ENCODE measurements at places on chromosomes 11 and 22.
A peak's percentile ranks its signal among the peaks of the same experiment; 100 is the strongest.

DNA sequence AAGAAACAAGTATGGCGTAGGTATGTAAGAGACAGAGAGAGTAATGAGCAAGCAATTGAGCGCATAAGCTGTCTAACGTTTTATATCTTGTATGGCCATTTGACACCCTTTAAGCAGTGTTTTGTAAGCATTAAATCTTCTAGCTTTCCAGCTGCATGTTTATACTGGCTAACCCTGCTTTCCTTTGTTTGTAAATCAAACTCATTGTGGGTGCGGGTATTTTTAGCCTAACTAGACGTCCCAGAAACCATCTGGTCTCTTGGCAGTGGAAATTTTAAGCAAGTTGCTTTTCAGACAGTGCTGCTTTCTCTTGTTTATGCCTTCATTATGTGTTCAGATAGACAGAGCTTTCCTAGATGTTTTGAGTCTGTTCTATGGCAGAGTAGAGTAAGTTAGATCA, 73.5 kb downstream of the RNF169 start:
- no peak for DNase-seq

DNA sequence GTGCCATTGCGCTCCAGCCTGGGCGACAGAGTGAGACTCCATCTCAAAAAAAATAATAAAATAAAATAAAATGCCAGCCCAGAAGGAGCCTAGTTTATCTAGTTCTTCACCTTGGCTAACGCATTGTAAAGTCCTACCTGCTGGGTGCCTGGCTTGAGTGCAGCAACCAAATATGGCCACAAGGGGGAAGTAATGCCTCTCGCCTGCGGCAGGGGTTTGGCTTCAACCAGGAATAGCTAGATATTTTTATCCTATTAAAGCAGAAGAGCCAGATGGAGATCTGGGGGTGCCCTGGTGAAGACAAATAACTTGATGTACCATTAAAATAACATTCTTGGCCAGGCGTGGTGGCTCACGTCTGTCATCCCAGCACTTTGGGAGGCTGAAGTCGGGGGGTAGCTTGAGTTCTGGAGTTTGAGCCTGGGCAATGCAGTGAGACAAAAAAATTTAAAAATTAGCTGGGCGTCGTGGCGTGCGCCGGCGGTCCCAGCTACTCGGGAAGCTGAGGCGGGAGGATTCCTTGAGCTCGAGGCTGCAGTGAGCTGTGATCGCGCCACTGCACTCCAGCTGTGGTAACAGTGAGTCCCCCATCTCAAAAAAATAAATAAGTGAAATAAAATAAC, 20.6 kb upstream of the PLEKHB1 start:
- DNase-seq = peak; percentile 83

GRCh38 chr11:1260023-1260501, 37.2 kb downstream of the MUC5B start:
- no peak for DNase-seq

DNA sequence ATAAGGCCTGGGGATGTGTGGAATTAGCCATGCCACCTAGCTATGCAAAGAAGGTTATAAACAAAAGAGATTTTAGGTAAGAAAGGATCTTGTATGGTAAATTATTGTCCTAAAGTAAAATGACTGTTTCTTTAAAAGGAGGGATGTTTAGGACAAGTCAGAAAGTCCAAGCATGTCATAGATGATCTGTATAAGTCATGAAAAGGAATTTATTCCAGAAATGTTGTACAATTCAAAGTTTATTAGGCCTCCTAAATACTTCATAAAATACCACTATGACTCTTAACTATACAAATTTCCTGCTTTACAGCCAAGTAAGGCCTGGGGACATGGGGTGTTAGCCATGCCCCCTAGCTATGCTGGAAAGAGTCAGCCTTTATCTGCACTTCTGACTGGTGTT, 22.7 kb downstream of the OR5A2 start:
- DNase-seq = no peak

- DNase-seq = no peak
These were observed 638 bp downstream of the NRGN start for GRCh38 chr11:124740277-124740882.

DNA sequence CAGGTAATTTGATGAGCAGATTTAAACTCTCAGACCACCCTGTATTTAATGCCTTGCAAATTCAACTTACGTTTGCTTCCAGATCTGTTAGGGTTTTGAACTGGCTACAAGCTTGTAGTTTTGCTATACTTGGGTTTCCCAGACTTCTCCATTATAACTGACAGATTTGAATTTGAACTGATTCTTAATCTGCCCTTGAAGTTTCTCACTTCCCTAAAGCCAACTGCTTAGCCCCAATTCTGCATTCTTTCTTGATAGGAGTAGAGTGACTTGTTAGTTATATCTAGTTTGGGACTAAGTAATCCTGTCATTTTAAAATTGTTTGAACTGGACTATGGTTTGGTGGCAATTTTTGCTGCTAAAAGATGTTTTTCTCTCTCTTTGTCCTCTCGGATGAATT, 9.7 kb downstream of the LAYN start:
- DNase-seq = no peak

GRCh38 chr11:19225581-19225980, 15.2 kb downstream of the E2F8 start:
- DNase-seq = no peak

GRCh38 chr11:1656670-1657069, 27.1 kb downstream of the KRTAP5-5 start:
- DNase-seq = no peak

DNA sequence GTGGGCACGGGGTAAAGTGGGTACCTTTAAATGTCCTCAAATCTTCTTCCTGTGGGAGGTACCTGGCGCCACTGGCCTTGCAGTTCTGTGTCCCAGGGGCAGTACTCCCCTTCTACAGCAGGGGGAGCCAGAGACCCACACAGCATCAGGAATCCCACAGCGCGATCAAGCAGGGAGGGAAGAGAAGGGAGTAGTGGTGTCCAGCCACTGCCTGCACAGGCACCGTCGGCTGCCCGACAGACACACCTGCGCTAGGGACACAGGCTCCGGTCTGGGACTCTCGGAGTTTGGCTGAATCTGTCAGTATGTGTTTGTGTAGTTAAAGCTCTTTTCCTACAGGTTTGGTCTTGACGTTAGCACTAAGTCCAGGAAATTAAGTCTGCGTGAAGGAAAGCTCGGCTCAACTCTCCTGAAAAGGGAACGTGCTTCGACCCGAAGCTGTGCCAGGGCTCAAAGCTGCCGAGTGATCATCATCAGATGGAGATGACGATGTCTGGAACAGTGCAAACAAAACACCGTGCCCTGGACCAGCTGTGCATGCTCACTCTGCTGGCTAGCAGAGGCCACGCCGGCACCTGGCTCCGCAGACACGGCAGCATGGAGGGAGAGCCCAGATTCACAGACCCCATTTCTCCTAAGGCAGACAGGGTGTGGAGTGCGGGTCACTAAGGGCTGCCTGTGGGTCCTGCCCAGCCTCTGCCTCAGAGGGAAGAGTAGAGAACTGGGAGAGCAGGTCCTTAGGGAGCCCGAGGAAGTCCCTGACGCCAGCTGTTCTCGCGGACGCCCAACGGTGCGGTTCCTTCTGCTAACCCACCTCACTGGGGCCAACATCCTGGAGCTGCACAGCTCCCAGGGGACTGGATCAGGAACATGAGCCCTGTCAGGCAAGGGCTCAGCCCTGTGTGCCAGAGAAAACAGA, 56.0 kb upstream of the BID start:
- DNase-seq = peak; percentile 80

GRCh38 chr11:27795955-27796861, 96.0 kb upstream of the BDNF start:
- DNase-seq = no peak

- DNase-seq = peak; percentile 24
These were observed 40.7 kb upstream of the SLC6A5 start for GRCh38 chr11:20558741-20559140.

GRCh38 chr11:130426837-130427341, 1.5 kb downstream of the ADAMTS8 start:
- DNase-seq = no peak

GRCh38 chr11:131246663-131247062, 123.8 kb upstream of the NTM start:
- DNase-seq = no peak

GRCh38 chr11:104410336-104410735, 246.4 kb upstream of the PDGFD start:
- no peak for DNase-seq

DNA sequence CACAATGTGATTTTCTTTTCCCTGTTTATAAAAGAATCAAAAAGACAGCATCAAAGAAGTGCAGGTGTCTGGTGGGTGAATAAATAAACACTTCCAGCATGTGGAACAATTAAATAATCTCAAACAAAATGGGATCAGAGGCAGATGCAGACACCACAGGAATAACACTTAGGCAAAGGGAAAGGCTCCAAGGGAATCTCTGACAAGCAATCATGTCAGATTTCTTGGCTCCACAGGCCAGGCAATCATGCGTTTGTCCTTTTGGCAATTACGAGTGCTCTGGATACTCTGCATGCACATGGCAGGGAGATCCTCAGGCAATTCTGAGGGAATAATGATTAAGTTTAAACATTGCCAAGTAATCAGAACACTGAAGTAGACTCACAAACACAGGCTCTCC, 403.5 kb upstream of the LUZP2 start:
- DNase-seq = no peak

GRCh38 chr11:37298173-37298572, 700.1 kb upstream of the RAG2 start:
- DNase-seq = no peak

- peak; percentile 72 for DNase-seq
These were observed 64.7 kb upstream of the ASPHD2 start for GRCh38 chr22:26364066-26365015.

- DNase-seq = no peak
These were observed 9.6 kb downstream of the SMTNL1 start for GRCh38 chr11:57546869-57547475.

- DNase-seq = no peak
These were observed 50.8 kb downstream of the FLRT1 start for GRCh38 chr11:64086258-64087123.

DNA sequence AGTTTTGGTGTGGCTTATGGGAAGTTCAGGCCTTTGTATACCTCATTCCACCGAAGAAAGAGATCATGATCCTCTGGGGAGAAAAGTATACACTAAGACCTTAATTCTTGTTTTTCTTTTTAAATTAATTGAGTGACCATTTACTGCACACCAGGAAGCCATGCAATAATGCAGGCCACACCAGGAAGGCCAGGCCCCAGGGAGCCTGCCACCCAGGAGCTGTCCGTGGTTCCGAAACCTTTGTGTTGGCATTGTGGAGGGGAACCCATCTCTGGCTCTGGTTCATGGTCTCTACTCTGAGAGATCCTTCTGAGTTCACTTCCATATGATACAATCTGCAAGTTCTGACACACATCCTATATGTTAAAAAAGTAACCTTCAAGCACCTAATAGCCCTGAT, 291.8 kb downstream of the MIAT start:
- no peak for DNase-seq

GRCh38 chr11:92332986-92333385, 108.4 kb downstream of the FAT3 start:
- no peak for DNase-seq

DNA sequence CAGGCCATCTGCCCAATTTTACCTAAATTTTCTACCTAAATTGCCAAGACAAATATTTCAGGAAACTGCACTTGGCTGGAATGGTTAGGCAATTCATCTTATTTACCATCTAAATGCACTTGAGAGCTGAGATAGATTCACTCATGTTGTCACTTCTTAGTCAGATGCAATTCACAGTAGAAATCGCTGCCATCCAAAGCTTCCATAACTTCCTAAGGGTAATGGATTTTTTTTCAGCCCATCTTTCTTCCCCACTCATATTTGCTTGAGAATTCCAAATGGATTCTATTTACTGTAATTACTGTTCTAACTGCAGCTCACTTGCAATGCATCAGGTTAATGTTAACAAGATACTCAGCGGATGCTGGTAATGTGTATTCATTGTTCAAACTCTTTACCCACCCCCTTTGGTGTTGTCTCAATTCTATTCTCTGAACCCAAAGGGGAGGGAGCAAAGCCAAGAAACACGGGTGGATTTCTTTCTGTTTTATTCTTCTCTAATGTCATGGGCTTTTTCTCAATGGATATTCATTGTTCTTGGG, 96.0 kb downstream of the TENM4 start:
- no peak for DNase-seq

GRCh38 chr11:19418221-19418620, 177.5 kb upstream of the E2F8 start:
- DNase-seq = no peak

DNA sequence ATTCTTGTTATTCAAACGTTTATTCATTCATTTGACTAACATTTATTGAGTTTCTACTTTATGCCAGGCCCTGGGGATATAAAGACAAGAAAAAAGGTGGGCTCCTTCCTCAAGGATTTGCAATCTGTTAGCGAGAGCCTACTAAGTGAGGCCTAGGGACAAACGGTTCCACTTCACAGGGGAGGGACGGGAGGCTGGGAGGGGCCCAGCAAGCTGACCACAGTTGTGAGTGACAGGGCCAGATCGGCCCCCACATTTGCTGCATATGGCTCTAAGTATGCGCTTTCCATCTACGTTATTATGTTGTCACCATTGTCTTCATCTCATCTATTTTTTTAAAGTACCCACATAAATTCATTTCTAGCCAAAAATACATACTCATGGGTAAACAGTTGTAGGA, 271.1 kb downstream of the BUD13 start:
- DNase-seq = no peak

DNA sequence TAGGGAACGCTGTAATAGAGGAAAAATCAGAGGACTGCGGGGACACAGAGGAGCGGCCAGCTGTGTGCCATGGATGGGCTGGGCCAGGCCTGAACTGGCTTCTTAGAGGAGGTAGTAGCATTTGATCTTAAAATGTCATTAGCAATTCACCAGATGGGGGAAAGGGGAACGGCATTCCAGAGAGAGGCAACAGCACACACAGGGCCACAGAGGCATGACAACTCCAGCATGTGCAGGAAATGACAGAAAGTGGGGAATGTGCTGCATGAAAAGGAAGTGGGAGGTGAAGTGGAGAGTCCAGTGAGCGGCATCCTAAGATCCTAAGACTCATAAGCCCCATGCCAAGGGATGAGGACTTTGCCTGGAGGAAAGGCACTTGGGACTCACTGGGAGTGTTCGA, 69.0 kb downstream of the UBASH3B start:
- no peak for DNase-seq

DNA sequence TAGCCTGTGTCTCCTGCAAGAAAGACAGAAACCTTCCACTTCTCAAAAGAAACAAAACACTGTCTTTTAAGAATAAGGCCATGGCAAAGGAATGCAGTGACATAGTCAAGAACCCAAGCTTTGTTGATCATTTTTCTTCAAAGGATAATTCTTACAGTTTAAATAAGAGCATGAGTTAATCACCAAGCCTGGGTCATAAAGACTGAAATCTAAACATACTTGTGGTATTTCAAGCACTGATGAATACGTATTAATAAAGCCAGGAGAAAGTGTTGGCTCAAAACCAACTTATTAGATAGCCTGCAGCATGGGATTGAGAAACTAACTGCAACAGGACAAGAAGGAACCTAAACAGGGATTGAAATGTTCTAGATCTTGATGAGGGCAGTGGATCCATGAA, 143.3 kb upstream of the MTNR1B start:
- DNase-seq = no peak

DNA sequence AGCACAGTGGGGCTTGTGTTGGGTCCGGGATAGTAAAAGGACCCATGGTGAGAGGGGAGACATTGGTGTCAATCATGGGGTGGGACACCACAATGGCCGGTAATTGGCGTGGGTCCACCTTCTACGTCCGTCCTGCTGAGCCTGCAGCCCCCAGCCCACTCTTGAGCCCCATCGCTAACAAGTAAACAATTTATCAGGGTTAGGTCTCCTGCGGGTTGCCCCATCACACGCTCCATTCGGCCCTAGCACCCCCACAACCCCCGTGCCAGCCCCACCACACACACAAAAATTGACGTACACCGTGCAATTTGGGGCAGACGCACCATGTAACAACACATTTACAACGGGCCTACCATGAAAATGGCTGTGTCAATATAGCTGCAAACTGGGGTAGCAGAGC, 86.5 kb upstream of the HTATIP2 start:
- DNase-seq = no peak

Data from NCI-H446 (cell line).